ENCODE measurements at places on chromosomes 1 and 21. TPM values are rescaled to one million over a fixed set of nuclear protein-coding genes. Genes with fewer than 3 reads are reported as not detected.

The SV2A gene
- total RNA-seq, result 2.1 TPM

The MCOLN3 gene
- 0.23 TPM for total RNA-seq

The PFKL gene
- 235 TPM for total RNA-seq

The COL11A1 gene
- not detected for total RNA-seq

The VTCN1 gene
- total RNA-seq, result 4.0 TPM

The AMY1C gene
- not detected for total RNA-seq

The ERVH48-1 gene
- 0.05 TPM for total RNA-seq

The PDPN gene
- 19.5 TPM for total RNA-seq

The CYP4A22 gene
- total RNA-seq, result not detected

The PHLDA3 gene
- total RNA-seq, result 49.7 TPM

DNA sequence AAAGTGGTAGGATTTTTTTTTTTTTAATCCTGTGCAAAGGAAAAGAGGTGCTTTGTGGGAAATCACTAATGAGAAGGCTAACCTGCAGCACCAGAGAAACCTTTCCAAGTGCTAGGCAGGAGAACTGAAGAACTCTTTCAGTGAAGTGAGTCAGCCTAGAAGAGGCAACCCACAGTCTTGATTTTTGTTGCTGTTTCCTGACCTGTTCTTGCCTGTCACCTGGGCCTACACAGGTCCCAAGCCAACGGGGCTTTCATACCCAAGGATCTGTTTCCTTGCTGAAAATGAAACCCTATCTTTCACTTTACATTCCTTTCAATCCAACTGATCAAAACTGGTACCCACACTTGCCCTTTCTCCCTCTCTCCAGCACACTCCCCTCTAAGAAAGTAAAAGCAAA lies 7.1 kb upstream of the IKBKE start:
- H3K27me3 ChIP-seq, result no peaks in the 10 kb centered on the region
- H3K4me3 ChIP-seq, result no peak overlapping the region
- no peak for DNase-seq
- no peak overlapping the region for H3K27ac ChIP-seq
- H3K36me3 ChIP-seq, result no peaks in the 10 kb centered on the region
- H3K4me1 ChIP-seq, result no peaks in the 10 kb centered on the region

GRCh38 chr1:21590126-21590880 lies 78.9 kb downstream of the RAP1GAP start:
- DNase-seq, result no peak
- H3K4me3 ChIP-seq, result no peak overlapping the region
- no peaks in the 10 kb centered on the region for H3K27me3 ChIP-seq
- H3K27ac ChIP-seq, result no peak overlapping the region

- H3K27ac ChIP-seq, result peak overlapping the region; percentile 6
- no peak overlapping the region for H3K4me3 ChIP-seq
- no peaks in the 10 kb centered on the region for H3K27me3 ChIP-seq
Observed at GRCh38 chr1:25867210-25867991, 8.1 kb downstream of the PAQR7 start.

- H3K27me3 ChIP-seq, result no peaks in the 10 kb centered on the region
- H3K4me1 ChIP-seq, result no peaks in the 10 kb centered on the region
- DNase-seq, result no peak
- no peak overlapping the region for H3K27ac ChIP-seq
- no peak overlapping the region for H3K4me3 ChIP-seq
Observed at GRCh38 chr1:41901551-41901950, 17.2 kb downstream of the HIVEP3 start.

DNA sequence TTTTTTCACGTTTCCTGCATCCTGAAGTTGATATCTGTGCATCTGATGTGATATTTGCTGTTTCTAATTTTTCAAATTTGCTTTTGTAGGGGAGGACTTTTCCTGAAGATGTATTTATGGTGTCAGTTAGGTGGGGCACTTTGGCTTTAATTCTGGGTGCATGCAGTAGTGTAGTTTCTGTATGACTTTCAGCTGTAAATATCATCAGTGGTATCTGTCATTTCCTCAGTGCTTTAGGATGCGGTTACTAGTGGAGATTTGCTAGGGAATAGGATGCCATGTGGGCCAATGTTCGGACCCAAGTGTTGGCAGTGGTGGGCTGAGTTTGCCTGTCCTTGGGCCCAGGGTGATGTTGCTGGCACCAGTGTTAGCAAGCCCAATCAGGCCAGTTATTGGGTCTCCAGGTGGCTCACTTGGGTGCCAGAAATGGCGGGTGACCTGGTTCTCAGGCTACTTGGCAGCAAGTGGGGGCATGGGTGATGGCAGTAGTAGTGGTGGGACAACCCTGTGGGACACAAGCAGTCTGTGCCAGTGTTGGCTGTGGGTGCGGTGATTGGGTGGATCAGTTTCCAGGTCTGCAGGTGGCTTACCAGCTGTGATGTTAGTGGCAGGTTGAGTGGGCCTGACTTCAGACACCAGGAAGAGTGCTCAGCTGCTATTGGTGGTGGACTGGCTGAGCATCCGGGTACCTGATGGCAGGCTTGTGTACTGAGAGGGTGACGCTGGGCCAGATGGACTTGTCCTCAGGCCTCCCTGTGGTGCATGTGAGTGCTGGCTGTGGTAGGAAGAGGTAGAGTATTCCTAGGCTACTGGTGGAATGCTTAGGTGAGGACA lies 24.4 kb downstream of the CD55 start:
- no peak overlapping the region for H3K27ac ChIP-seq
- H3K36me3 ChIP-seq, result no peaks in the 10 kb centered on the region
- H3K27me3 ChIP-seq, result no peaks in the 10 kb centered on the region
- no peak for DNase-seq
- H3K4me3 ChIP-seq, result no peak overlapping the region

- H3K4me1 ChIP-seq, result no peaks in the 10 kb centered on the region
- no peak for DNase-seq
Observed at GRCh38 chr1:183735069-183735860, 69.7 kb upstream of the RGL1 start.

GRCh38 chr1:179786815-179787685 lies 44.0 kb downstream of the FAM163A start:
- no peaks in the 10 kb centered on the region for H3K27me3 ChIP-seq
- H3K4me1 ChIP-seq, result no peaks in the 10 kb centered on the region
- no peaks in the 10 kb centered on the region for H3K36me3 ChIP-seq
- no peak overlapping the region for H3K4me3 ChIP-seq

GRCh38 chr1:194387531-194387930 lies 1201.1 kb upstream of the B3GALT2 start:
- H3K27ac ChIP-seq, result no peak overlapping the region
- no peaks in the 10 kb centered on the region for H3K36me3 ChIP-seq
- H3K27me3 ChIP-seq, result no peaks in the 10 kb centered on the region
- H3K4me1 ChIP-seq, result no peaks in the 10 kb centered on the region
- no peak overlapping the region for H3K4me3 ChIP-seq

GRCh38 chr1:204932573-204932909 lies 61.9 kb downstream of the NFASC start:
- no peaks in the 10 kb centered on the region for H3K36me3 ChIP-seq
- H3K4me1 ChIP-seq, result no peaks in the 10 kb centered on the region
- H3K4me3 ChIP-seq, result no peak overlapping the region
- no peak for DNase-seq
- H3K27me3 ChIP-seq, result no peaks in the 10 kb centered on the region
- H3K27ac ChIP-seq, result no peak overlapping the region

DNA sequence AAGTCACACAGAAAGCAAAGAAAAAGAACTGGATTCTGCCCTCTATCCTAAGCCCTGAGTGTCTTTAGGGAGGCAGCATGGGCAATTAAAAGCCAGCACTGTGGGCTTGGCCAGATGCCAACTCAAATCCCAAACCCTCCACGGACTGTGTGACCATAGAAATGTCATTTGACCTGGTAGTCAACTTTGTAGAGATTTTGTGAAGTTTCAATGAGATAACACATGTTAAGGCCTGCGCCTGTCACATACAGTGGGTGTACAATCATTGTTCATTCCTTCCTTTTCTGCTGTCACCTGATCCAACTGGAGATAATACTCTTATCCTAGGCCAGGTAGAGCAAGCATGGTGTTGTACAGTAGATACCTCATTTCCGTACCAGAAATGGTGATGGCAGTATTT lies 54.2 kb downstream of the TMEM53 start:
- H3K4me1 ChIP-seq, result no peaks in the 10 kb centered on the region
- no peaks in the 10 kb centered on the region for H3K27me3 ChIP-seq
- H3K36me3 ChIP-seq, result no peaks in the 10 kb centered on the region
- no peak overlapping the region for H3K27ac ChIP-seq
- no peak overlapping the region for H3K4me3 ChIP-seq

All from prostate gland (tissue), 2 donors.